ENCODE measurements at places on chromosomes 11 and 22.

DNA sequence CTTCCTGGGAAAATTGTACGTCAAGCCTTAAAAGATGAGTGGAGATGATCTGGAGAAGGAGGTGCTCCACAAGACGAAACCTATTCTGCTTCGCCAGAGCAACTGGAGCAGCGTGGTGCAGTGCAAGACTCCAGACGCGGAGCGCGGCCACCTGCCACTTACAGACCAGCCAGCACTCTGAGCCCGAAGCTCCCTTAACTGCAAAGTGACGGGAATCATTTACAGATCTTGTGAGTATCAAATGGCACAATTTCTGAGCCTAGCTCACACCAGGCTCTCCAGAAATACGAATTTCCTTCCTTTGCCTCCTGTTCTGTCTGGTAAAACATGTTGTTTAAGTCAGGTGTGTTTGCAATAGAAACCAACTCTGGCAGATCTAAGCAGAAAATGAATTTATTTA lies 369.3 kb downstream of the CADM1 start:
- DNase-seq: no peak

DNA sequence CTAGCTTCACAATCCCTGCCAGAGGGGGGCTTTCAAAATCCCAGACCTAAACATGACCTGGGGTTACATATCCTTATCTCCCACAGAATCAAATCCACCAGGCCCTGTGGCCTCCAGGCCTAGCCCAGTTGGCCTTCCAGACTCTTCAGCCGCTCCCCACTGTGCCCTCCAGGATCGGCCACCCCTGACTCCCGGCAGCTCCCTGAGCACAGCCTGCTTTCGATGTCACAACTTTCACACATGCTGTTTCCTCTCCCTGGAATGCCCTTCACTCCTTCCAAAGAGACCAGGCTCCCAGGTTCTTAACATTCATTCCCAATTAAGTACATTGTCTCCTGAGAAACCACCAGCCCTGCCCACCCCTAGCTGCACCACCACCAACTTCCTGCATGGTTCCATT lies 62.7 kb downstream of the CSNK2A3 start:
- no peak for DNase-seq

DNA sequence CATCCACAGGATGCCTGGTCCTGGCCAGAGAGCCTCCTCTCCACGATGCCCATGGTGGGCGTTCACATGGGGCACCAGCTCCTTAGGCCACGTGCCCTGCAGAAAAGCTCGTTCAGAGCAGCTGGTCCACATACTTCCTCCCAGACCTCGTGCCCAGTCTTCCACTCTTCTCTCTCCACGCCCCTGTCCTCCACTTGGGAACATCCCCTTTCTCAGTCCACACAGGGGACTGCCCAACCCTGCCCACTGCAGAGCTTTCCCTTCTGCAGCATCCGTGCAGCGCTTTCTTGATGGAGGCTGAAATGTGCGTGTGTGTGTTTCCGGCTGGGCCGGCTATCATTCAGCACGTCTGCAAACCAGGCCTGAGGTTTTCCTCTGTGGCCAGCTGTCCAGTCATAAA lies 11.3 kb downstream of the TPCN2 start:
- no peak for DNase-seq

DNA sequence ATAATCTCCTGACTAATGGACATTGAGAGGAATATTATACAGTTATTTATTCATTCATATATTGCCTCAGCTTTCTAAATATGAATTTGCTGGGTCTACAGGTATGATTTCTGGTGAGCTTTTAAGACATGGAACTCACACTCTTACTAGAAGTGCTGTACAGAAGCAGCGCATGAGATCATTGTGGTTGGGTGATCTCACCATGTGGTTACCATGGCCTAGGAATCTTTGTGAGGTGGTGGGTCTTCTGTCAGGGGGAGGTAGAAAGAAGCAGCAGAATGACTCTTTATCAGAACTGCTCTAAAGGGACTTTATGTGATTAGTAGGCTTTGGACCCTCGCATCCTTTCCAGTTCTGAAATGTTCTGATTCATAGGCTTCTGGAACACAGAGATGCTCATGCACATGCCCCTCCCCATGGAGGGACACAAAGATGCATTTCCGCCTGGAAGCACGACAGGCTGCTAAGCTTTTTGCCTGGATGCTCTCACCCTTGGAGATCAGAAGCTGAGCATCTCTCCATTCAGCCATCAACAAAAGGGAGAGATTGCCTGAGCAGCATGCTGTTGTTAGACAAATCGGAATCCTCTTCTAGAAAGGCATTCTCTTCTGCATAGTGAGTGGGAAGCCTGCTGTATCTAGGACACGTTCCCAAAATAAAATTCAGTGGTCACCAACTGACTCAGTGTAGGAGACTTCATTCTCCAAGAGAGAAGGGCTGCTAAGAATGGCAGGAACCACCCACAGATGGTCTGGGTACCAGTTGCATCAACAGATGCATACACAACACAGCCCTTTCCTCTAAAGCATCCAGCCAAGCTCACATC lies 51.3 kb downstream of the KIRREL3 start:
- DNase-seq: no peak

DNA sequence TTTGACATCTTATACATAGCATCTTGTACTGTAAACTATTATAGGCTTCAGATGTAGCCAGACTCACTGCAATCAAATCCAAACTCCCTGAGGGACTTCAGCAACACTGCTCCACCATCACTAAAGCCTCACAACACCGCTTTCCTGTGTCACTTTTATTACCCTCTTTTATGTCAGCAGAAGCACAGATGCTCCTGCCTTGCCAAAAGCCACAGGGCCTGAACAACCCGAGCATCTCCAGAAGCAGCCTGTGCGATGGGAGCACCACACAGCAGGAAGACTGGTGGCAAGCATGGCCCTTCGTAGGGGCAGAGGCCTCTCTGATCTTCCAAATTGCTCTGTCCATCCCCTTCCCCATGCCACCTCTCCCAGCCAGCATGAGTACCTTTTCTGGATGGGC lies 22.9 kb downstream of the TMEM123 start:
- no peak for DNase-seq
